ENCODE measurements at places on chromosomes 2 and 18.

GRCh38 chr2:234308813-234309195 is 188.1 kb downstream of the ARL4C start:
- peak; percentile 77 for DNase-seq

DNA sequence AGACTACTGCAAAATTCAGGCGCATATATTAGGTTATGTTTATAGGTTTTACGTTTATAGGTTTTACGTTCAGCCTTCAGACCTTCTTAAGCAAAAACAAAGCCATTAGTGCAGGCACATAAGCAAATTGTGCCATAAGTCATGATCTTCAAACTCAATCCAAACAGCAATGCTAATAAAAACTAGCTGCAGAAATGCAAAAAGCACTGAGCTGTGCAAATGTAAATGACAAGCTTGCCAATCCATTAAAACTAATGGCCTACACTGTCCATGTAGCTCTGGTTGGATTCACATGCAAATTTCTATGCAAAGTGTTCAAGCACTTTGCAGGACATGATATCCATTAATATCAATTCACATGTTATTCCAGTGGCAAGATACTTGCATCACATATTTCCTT is 50.9 kb downstream of the LRPPRC start:
- no peak for DNase-seq

- DNase-seq = no peak
These were observed 563.0 kb upstream of the PKDCC start for GRCh38 chr2:41484858-41485234.

GRCh38 chr2:105641389-105641811 is 103.3 kb upstream of the NCK2 start:
- no peak for DNase-seq

DNA sequence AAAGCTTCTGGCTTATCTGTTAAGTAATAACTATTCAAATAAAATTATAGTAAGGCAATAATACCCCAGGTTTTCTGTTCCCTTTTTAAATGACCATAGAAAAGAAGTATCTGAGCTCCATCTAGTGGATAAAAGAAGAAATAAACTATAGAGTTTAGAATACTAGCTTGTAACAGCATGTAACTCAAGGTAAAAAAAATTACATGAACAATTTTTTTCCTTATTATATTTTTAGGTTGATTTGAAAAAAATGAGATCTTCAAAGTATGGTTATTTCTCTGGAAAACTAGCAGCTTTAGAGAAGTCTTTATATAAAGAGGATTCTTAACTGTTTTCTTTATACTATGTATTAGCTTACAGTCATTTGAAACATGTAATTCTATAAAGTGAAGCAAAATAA is 58.1 kb downstream of the NCKAP1 start:
- no peak for DNase-seq

DNA sequence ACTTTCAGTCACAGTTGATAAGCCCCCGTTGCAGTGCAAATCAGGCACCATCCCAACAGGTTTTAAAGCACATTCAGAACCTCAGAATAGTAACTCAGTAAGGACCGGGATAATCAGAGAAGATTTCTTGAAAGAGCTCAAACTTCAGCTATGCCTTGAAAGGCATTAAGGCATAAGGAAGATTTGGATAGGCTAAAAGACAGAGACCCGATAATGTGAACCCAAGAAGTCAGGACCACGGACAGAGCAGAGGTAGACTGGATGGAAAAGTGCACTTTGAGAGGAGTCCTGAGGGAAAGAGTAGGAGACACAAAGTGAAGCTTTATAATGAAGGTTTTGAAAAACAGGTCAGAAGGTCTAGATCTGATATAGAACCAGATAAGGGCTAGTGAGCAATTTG is 36.9 kb upstream of the KLF7 start:
- no peak for DNase-seq

DNA sequence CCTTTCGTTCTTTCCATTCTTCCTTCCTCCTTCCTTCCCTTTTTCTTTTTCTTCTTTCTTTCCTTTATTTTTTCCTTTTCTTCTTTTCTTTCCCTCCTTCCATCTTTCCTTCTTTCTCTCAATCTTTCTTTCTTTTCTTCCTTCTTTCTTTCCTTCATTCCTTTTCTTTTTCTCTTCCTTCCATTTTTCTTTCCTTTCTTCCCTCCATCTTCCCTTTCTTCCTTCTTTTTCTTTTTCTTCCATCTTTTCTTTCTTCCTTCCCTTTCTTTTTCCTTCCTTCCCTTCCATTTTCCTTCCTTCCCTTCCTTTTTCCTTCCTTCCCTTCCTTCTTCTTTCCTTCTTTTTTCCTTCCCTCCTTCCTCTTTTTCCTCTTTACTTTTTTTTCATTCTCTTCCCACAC is 568.7 kb downstream of the GALR1 start:
- DNase-seq = no peak

- no peak for DNase-seq
These were observed 21.5 kb upstream of the MYCN start for GRCh38 chr2:15918761-15919356.

DNA sequence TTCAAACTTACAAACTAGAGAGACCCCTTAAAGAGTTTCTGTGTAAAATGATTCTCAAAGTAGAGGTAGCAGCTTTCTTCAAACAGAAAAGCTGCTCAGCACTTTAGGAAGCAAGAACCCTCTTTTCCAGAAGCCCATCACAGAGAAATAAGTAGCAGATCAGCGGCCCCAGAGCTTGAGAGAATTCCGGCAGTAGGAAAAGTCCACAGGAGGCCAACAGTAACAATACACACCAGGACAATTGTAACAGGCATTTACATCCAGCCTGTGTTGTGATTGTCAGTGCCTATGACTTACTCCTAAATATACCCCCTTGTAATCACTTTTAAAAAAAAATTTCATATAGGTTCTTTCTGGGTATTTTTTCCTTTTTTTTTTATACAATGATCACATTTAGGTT is 161.4 kb upstream of the ACVR2A start:
- DNase-seq = no peak

DNA sequence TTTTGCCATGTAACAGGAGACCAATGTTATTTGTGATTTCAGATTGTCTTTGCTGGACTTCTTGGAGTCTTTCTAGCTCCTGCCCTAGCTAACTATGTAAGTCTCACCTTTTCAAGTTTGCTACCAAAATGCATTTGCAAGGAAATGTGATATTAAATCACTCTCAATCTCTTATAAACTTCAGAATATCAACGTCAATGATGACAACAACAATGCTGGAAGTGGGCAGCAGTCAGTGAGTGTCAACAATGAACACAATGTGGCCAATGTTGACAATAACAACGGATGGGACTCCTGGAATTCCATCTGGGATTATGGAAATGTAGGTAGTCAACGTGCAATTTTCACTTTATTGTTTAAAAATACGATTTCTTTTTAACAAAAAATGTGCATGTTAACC is 3.0 kb downstream of the GKN1 start:
- DNase-seq = no peak

- no peak for DNase-seq
These were observed 359.9 kb upstream of the HNRNPA3 start for GRCh38 chr2:176852667-176853066.

DNA sequence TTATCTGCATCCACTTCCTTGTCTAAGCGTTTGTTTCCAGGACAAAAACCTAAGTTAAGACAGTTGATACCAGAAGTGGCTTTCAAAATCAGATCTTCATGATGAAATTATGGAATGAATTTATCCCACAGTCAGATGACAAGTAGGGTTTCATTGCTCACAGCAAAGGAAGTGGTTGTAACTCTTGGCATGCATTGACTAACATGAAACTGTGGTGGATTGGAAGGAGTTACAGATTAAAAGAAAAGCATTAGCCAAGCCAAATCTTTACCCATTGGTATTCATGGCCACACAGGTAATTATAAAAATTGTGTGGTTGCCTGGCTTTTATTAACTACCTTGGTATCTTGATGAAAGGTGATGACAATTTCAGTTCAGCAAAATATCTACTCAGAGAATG is 438.0 kb upstream of the NXPH2 start:
- no peak for DNase-seq

DNA sequence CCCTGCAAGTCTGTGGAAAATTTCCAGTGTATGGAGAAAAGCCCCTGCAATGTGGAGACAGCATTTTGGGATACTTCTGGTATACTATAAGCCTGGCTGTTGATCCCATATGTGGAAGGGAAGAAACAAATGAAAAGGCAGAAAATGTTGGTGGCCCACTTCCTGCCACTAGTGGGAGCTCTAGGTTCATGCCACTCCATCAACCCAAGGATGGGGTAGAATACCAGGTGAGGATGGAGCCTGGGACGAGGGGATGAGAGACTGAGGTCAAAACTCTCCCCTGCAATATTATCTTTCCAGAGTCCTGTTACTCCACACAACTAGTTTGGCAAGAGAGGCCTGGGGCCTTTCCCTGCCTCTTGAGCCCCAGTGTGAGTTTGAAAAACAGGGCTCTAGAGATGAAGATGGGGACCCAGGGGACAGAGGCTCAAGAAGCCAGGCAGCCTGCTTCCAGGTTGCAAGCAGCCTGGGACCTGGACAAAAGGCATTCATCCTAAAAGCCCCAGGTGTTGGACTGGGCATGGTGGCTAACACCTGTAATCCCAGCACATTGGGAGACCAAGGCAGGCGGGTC is 31.9 kb downstream of the BMP10 start:
- no peak for DNase-seq

- no peak for DNase-seq
These were observed 142.6 kb upstream of the GPC1 start for GRCh38 chr2:240292619-240293525.

GRCh38 chr2:174925046-174925784 is 80.0 kb downstream of the CHN1 start:
- DNase-seq = no peak

DNA sequence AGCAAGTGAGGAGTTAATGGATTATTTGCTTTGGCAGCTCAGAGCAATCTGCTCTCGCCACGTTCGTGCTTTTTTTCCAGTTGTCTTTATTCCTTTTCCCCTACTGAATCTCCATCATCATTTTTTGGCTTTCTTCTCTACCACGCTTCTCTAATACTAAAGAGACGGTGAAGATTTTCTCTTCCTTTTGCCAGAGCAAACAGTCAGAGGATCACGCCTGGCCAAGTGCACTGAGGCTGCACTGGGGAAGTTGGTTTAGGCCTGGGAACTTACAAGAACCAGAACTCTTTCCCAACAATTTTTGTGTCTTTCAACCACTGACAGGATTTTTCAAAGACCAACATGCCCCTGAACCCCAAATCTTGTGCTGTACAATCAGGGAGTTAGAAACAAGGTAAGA is 172.3 kb downstream of the PID1 start:
- DNase-seq = peak; percentile 59

- DNase-seq = no peak
These were observed at the start of gene ASB18 for GRCh38 chr2:236264256-236264655. Gene ASB18 (minus strand): TSS chr2:236264406. CDS start chr2:236264345, 61 bp downstream.

- no peak for DNase-seq
These were observed 259.0 kb downstream of the HNMT start for GRCh38 chr2:138223319-138223718.

DNA sequence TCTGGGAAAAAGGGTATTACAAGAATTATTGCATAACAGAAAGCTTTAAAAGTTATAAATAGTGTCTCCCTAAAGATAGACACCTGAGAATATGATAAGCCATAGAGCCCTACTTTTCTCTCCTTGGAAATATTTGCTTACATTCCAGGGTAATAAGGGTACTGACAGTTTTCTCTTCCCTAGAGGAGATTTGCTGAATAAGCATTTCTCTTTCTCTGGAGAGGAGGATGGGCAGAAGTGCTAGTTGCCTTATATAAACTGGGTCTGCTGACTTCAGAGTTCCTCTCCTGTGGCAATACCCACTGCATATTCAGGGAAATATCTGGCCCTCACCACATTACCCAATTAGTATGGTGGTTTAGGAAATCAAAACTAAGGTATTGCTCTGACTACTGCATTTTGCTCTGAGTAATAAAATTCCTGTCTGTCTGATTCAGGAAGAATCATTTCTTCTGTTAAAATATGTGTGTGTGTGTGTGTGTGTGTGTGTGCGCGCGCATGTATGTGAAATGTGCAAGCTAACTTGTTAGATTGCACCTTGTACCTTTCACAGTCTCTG is 1391.3 kb downstream of the DSC3 start:
- no peak for DNase-seq

GRCh38 chr18:42182728-42183700 is 228.0 kb downstream of the PIK3C3 start:
- no peak for DNase-seq

GRCh38 chr2:159892990-159893810 is 95.2 kb upstream of the CD302 start:
- DNase-seq = peak; percentile 44

DNA sequence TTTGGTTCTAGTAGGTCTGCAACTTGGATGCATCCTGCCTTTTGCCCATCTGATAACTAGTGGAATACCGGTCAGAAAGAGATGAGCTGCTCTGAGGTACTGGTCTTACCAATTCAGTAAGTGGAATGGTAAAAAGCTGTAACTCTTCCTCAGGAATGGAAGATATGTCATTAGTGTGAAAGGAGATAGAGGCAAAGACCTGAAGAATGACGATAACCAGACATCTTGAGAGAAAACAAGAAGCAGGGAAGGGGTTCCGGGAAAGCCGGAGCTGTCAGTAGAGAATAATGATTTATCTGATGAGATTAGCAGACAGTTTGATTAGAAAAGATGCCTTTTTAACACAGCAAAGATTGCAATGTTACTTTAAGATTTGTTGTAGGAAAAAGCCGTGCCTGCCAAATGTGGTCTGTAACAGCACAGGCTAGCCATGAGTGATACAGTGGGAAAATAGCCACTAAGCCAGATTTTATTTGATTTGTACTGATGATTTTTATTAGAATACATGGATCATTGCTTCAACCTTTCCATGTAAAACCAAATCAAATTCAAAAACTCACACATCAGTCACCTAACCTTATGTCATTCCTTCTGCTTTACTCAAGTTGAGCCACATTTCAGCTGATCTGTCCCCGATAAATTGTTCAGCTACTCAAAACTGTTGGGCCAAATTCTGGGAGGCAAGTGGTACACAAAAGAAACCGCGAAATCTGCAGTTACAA is 110.0 kb downstream of the TCF4 start:
- no peak for DNase-seq

DNA sequence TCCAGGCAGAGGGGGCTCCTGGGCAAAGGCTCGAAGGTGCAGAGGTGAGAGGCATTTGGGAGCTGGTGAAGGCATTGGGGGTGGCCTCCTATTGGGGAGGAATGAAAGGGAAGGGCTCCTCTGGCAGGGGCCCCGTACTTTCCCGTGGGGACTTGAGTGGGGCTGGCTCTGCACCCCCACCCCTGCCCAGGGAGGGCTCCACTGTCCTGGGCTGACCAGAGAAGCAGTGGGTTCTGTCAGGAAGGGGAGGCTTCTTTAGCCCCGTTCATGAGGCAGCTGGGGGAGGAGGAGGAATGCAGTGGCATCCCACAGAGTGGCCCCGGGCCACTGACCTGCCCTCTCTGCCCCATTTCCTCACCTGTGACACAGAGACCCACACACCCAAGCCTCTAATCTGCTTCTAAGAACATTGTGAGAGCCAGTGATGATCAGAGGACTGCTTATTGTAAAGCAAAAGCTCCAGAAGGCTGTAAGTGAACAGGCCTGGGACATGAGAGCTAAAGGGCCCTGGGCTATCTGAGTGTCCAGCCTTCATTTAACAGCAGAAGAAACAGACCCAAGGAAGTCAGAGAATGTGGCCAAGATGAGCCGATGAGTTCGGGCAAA is 38.6 kb upstream of the GPAT2 start:
- DNase-seq = no peak
